ENCODE measurements at places on chromosomes 4 and X.

DNA sequence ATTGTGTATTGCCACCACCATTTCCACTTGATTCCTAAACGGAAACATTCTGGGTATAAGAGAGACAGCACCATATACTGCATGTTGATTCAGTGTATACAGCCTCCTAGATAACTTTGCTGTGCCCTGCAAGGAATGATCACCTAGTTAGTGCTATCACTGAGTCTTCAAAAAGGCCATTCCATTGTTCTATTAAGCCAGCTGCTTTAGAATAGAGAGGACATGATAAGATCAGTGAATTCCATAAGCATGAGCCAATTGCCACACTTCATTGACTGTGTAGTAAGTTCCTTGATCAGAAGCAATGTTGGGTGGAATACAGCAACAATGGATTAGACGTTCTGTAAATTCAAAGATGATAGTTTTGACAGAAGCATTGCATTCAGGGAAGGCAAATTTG is 1047.3 kb downstream of the PCDH18 start:
- no peak for DNase-seq

DNA sequence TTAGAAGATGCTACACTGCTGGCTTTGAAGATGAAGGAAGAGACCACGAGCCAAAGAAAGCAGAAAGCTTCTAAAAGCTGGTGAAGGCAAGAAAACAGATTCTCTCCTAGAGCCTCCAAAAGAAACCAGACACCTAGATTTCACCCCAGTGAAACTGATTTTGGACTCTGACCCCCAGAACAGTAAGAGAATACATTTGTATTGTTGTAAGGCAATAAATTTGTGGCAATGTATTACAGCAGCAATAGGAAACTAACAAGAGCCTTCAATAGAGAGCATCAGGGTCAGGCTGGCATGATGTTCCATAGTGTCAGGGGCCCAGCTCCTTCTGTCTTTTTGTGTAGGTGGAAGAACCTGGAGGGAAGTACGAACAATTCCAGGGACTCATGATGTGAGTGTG is 6.0 kb upstream of the TEC start:
- DNase-seq: no peak

DNA sequence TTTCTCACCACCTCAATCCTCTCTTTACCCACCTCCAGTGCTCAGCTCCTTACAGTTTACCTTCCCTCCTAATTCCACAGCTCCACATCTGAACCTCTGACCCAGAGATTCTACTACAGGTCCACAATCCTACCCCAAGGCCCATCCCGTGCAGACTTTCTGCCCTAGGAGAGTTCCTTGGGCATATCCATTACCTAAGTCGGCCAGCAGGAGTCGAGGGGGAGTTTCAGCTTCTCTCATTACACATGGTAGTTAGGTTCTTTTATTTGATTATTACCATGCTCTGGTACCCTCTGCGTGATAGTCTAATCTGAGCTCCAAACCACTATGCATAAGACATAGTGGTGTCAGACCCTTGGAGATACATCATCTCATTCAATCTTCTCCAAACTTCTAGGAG is 117.9 kb downstream of the SH3RF1 start:
- no peak for DNase-seq

DNA sequence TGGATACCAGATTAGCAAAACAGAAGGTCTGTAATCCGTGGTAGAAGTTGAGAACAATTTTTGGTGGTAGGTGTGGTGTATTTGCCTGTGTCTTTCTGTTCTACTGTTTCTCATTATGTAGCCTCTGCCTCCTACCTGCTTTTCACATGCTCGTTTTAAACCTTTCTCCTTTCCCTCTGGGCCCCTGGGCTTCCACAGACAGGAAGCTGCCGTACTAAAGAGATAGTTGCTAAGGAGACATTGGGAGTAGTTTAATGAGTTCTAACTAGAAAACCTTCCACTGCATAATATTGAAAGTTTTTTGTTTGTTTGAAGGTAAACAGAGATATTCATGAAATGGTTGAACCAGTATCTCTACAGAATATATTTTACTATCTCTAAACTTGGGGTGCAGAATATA is 107.8 kb downstream of the STOX2 start:
- DNase-seq: no peak

DNA sequence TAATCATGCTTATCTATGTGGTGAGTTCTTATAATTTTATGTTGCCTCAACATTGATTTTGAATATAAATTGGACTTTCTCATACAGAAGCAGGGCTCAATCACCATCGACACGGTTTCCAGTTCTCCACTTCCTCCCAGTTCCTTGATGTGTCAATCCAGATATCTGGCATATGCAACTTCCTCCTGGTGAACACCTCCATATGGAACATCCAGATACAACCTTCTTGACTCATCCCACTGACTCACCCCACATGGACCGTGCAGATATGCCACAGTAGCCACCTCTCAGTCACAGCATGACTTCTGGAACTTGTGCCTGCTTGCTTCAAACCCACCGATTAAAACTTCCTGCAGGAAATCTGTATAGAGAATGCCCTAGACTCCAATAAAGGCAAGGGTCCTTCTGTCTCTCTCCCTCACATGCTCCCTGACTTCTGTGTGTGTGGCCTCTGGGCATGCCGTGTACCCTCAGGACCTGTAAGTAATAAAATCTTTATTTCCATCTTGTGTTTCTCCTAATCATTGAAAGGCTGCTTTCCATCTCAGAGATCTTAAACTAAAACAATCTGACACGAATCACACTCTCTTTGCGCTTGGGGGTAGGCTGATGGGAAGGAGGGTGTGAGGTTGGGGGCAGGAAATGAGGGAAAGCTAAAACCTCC is 67.0 kb downstream of the HTRA3 start:
- DNase-seq: no peak

DNA sequence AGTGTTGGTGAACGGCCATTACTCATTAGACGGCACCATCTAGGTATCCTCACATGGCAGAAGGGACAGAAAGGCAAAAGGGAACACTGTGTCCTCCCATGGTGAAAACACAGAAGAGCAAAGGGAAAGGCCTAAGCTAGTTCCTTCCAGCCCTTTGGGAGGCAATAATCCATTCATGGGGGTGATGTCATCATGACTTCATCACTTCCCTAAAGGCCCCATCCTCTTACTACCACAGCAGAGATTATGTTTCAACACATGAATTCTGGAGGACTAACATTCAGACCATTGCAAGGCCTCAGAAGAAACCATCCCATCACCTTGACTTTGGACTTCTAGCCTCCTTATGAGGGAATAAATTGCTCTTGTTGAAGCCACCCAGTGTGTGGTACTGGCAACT is 238.2 kb downstream of the MGST2 start:
- DNase-seq: no peak

DNA sequence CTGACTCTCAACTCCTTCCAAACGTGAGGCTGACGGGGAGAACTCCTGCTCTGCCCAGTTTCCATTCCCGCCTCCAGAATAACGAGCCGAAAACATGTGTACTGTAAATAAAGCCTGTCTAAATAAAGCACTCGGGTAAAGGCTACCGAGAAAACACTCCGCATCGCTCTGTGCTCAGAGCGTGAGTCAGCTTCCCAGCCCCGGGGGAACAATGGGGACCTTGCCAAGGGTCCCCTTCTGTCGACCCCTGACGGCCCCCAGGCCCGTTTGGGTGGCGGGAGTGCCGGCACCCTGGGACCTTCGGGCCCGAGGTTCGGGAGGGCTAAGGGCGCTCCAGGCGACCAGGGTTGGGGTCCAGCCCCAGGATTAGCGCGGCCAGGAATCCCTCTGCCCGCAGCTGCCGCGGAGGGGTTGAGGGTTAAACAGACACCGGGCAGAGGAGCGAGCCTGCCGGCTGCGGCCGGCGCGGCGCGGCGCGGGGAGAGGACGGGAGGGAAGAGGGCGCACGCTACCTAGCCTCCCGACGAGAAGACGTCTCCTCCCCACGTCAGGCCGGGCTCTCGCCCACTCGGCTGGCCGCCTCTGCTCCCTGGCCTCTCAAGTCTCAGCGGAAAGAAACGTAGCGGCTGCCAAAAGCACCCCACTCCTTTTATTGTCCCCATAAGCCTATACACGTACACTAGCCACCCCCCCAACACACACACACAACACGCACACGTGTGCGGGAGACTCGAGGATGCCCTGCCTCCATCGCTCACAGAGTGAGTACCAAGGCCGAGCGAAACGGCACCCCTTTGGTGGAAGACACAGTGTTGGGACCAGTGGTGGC is 85.5 kb downstream of the BCOR start:
- DNase-seq: peak; percentile 13

- DNase-seq: no peak
Measured at GRCh38 chr4:150708004-150708403, 126.1 kb downstream of the MAB21L2 start.

GRCh38 chr4:173478201-173478912 is 51.7 kb downstream of the HAND2 start:
- DNase-seq: no peak

DNA sequence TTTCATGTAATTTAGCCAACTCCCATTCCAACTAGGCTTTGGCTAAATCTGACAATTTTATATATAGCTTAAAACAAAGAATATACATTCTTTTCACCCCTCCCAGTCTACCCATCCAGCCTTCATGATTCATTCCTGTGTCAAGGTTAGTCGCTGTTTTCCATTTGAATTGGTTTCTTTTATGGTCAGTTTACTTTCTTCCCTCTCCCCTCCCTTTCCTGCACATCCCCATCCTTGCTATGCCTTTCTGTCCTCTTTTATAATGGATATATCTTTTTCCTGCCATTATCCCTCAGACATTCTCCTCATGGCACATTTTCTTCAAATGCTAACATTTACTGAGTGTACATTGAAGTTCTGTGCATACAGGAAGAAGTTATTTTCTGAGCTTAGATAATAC is 4.7 kb downstream of the ZXDB start:
- DNase-seq: no peak

GRCh38 chr4:73606465-73606974 is 13.7 kb downstream of the RASSF6 start:
- DNase-seq: no peak

DNA sequence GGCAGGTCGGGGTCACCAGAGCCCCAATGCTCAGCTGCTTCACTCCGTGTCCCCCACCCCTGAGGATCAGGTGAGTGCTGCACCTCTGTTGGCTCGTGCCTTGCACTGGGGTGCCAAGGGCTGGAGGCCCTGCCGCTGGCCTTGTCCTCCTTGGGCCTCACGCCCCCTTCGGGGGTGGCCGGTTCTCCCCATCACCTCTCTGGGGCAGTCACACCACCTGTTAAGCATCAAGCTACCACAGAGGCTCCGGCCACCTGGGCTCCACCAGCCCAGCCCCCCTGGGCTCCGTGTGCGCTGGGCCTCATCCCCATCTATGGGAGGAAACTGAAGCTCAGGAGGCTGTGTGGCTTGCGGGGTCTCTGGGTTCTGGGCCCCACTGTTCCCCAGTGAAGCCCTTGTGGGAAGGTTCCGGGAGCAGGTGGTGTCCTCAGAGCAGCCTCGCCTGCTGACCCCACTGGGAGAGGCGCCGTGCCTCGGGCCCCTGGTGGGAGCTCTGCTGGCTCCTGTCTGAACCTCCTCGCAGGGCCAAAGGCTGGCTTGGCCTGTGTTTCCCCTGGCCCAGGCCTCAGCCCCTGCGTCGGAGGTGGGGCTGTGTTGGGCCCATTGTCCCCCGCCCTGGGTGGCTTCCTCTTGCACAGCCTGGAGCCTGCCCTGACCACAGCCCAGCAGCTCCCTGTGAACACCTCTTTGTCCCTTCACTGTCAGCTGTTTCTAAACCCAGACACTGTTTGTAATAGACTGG is 30.8 kb downstream of the DOK7 start:
- no peak for DNase-seq

- DNase-seq: no peak
Measured at GRCh38 chr4:138696058-138696457, 319.5 kb upstream of the NOCT start.

- no peak for DNase-seq
Measured at GRCh38 chr4:87717276-87718031, 67.4 kb downstream of the DMP1 start.

DNA sequence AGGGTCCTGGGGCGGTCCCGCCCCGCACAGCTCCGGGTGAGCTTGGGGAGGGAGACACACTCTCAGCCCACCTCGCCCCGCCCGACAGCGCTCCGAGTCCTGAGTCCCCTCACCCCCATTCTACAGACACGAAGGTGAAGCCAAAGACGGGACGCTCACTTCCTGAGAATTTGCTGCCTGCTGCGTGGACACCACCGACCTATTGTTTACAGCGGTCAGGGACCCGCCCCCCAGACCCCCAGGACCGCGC is 796 bp upstream of the ZNF141 start:
- no peak for DNase-seq

- no peak for DNase-seq
Measured at GRCh38 chr4:6914448-6914847, 4.8 kb downstream of the TBC1D14 start.

DNA sequence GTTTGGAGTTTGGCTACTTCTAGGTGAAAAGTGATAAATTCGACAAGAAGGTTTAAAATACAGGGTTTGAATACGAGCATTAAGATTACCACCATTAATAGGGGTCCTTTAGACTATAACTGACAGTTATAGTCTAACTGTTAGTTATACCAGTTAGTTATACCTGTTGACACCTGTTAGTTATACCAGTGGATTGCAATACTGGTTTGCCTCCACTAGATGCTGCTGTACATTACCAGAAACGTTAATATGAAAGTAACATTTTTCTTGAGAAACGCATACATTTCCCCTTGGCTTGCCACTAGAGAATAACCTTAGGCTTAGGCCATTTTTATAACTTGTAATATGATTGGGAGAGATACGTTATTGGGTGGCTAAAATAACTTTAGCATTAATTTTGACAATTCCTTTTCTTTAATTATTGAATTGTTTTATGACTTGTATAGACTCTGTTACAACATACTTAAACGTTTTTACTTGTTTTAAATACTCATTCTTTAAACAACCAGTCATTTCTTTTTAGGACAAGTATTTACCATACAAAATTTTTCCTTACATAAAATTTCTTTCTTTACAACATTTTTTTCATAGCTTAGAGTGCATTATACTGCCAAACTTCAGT is 911.2 kb downstream of the FSTL5 start:
- peak; percentile 34 for DNase-seq

- DNase-seq: no peak
Measured at GRCh38 chrX:2670978-2671377, 20.1 kb upstream of the CD99 start.

DNA sequence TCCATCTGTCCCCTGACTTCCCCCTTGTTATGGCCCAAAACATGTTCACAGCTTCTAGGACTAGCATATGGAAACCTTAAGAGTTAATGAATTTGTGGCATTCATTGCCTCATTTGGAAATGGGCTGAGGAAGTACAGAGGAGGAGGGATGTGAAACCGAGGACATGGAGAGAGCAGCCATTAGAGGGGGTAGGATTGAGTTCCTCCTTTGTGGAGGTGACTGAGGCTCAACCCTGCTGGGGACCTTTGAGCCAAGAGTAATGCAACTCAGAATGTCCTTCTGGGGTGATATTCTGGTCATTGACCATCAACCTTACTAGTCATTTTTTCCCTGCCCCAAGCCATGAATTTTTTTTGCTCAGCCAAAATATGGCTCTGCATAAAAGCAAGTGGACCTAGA is 109.4 kb downstream of the ZNF518B start:
- no peak for DNase-seq

- DNase-seq: no peak
Measured at GRCh38 chr4:125016892-125017299, 297.9 kb upstream of the FAT4 start.

DNA sequence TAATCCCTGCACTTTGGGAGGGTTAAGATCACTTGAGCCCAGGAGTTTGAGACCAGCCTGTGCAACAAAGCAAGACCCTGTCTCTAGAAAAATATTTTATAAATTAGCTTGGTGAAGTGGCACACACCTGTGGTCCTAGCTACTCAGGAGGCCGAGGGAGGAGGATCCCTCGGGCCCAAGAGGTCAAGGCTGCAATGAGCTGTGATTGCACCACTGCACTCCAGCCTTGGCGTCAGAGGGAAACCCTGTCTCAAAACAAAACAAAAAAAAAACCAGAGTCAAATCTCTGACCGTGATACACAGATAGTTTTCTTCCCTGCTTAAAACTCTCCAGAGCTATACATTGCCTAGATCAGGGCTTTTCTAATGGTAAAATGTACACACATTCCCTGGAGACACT is 53.5 kb downstream of the CHST7 start:
- no peak for DNase-seq

Data from body of pancreas (tissue), 4 donors.